ENCODE measurements at places on chromosomes 16 and 17.

GRCh38 chr16:30853758-30854157, 40.1 kb downstream of the BCL7C start:
- no peak for DNase-seq

GRCh38 chr17:9064311-9064834, 43.1 kb downstream of the NTN1 start:
- DNase-seq: no peak

DNA sequence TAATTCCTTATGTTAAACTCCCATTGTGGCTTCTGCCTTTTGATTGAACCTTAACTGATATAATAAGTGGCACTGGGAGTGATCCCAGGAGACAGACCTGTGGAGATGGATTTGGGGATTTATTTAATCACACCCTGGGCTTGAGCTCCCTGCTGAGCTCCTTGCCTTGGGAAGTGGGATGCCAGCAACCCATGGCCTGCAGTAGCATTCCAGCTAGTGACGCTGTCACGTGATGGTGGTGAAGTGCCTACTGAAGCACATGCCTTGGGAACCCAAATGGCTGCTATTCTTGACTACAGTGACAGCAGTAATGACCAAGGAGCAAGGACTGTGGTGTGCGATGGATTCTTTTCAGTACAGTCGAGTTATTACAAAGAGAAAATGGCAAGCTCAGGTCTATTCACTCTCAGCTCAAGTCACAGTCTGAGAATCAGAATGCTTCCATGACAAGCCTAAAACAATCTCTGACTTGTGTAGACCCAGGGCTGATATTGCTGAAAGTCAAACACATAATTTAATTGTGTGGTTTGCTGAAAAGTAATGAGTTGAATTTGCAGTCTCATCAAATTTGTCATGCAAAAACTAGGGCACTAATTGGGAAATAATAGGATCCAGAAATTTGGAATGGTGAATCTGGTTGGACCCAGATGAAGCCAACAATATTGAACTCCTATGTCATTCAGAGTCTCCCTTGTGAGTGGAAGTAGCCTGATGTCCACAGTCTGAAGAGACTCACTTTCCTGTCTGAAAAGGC, 47.1 kb downstream of the BCL7C start:
- no peak for DNase-seq

- no peak for DNase-seq
Observed at GRCh38 chr16:74817851-74818250, 43.2 kb upstream of the FA2H start.

DNA sequence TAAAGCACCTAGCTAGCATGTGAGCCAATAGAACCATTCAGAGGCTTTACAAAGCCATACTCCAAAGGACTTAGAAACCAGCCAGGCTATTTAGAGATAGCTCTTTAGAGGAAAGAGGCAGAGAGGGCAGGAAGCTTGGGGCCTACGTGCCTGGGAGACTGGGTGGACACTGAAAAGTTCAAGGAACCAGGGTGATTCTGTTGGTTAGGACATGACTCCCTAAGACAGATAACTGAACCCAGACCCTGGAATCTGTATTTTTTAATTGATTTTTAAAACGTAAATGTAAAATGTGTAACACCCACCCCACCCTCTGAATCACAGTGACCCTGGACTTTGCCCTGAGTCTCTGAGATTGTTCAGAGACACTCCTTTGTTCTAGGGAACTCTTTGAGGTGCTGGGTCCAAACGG, 16.1 kb upstream of the GNA13 start:
- DNase-seq: no peak

- DNase-seq: no peak
Observed at GRCh38 chr16:54102888-54103866, 183.4 kb downstream of the IRX3 start.

- no peak for DNase-seq
Observed at GRCh38 chr16:69508033-69508755, 57.6 kb upstream of the NFAT5 start.

DNA sequence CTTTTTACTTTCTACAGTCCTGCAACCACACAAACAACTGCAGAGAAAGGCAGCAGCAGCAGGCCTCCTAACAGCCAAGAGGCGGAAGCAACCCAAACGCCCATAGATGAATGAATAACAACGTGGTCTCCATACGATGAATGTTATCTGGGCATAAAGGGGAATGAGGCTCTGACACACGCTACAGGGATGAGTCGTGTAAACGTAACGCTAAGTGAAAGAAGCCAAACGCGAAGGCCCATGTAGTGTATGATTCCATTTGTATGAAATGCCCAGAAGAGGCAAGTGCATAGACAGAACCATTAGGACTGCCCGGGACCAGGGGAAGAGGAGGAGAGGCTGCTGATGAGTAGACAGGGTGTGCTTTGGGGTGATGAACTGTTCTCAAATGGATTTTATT, 94.8 kb upstream of the DNAH17 start:
- DNase-seq: no peak

Data from NCI-H1048 (cell line).